ENCODE measurements at places on chromosomes 7 and 10.

GRCh38 chr7:2242541-2243429, 759 bp downstream of the NUDT1 start:
- DNase-seq: no peak

DNA sequence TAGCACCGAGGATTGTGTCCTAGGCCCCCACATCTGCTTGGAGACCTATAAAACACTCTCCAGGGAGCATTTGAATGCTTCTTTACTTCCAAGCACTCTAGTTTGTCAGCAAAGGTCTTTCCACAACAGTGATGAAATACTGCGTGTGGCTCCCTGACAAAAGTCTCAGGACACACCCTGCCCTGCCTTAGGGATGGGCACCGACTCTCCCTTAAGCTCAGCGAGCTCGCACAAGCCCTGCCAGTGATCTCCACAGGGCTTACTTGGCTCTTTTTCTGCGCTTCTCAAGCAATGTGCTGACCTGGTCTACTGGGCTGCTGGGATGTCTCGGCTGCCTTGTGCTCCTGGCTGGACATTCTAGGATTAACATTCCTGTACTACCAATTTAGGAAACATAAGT, 84.3 kb upstream of the MPP7 start:
- no peak for DNase-seq

DNA sequence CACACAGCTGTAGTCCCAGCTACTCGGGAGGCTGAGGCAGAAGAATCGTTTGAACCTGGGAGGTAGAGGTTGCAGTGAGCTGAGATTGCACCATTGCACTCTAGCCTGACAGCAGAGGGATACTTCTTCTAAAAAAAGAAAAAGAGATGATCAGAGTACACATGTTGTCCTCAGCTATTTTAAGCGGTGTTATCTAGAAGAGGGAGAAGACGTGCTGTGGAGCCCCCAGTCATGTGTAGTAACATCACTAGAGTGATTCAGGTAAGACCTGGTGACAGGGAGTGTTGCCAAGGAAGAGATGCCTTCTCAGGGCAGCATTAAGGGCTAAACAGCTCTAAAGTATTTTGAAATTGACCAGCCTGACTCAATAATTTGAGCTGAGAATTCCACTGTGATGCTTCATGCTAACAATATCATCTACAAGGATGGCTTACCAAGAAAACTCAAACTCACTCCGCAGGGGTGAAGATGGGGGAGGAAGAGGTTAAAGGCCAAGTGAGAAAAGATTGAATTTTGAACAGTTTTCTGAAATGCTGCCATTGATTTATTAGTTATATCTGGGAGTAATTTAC, 97.4 kb downstream of the KLF6 start:
- no peak for DNase-seq

DNA sequence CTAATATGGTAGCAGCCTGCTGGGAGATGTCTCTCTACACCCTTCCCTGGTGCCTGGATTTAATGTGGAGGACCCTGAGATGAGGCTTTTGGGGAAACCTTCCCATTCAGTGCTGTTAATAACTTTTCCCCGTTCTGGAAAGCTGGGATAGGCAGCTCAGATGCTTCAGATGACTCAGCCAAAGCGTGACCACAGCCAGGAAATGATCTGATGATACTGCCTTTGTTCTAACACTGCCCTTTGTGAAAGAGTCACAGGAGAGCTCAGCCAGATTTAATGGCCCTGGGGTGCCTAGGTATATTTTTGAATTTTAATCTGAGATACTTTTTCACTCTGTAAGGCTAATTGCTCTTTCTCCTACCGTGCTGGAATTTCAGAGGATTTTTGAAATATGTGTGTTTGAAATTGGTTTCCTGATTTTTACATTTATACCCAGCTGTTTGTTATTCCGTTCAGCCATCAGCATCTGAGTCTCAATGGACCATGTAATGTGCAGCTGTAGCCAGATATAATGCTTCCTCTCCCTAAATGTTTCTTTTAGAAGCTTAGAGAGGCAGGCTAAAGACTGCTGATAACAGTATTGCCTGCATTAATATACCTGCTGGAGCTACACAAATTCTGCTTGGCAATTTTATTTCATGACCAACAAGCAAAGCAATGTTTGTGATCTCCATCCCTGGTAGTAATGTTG, 17.8 kb downstream of the CELF2 start:
- no peak for DNase-seq

GRCh38 chr10:111117528-111118277, 40.9 kb downstream of the ADRA2A start:
- no peak for DNase-seq

- DNase-seq: no peak
These were observed 28.9 kb downstream of the OAT start for GRCh38 chr10:124389613-124390361.

DNA sequence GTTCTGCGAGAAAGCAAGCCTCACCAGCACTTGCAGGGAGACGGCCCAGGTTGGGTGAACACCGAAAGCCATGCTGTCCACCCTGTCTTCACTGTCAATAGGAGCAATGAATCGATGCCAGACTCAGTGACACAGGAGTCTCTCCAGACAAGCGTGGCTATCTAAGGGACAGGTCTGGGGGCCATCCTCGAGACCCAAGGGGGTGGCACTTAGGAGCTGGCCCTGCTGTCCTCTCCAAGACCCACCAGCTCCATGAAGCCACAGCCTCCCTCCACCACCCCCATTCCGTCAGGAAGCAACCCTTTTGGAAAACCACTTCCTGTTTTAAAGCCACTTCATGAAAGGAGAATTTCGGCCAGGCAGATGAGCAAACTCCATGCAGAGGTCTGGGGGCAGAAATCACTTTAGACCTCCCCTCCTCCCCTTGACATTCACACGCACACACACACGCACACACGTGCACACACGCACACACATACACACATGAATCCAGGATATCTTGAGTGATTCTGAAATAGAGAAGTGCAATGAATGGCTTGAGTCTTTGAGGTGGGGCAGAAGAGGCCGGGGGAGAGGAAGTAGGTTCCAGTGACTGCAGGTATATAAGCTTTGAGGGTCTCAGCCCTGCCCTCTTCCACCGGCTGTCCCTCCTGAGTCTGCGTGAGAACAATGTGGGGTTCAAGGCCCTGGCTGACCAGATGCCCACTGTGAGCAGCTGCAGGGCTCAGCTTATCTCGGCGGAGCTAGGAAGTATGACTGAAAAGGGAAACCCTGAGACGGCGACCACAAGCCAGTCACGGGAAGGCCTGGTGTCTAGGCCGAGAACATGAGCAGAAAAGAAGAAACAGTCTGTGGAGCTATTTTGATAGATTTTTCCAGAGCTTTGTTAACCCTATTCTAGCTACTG, 25.0 kb downstream of the RGS10 start:
- no peak for DNase-seq

GRCh38 chr7:1301882-1302251, 69.2 kb downstream of the UNCX start:
- DNase-seq: no peak

- no peak for DNase-seq
These were observed 8.4 kb upstream of the CDK14 start for GRCh38 chr7:90587766-90588165.

GRCh38 chr7:148722340-148723165, 23.9 kb downstream of the CUL1 start:
- no peak for DNase-seq

DNA sequence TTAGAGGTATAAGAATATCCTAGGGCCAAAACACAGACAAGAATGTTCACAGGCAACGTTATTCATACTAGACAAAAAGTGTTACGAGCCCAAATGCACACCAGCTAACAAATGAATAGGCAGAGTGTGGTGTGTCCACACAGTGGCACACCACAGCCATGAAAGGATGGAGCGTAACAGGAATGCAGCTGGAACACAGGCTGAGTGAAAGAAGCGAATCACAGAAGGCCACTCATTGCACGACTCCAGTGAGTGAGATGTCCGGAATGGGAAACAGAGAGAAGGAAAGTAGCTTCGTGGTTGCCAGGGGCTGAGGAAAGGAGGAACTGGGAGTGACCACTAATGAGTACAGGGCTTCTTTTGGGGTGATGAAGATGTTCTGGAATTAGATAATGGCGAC, 198.8 kb downstream of the TNS3 start:
- DNase-seq: no peak

- DNase-seq: no peak
These were observed 230.9 kb downstream of the ZMYND11 start for GRCh38 chr10:366186-366585.

- DNase-seq: no peak
These were observed 302.9 kb upstream of the PODXL start for GRCh38 chr7:131859147-131859821.

DNA sequence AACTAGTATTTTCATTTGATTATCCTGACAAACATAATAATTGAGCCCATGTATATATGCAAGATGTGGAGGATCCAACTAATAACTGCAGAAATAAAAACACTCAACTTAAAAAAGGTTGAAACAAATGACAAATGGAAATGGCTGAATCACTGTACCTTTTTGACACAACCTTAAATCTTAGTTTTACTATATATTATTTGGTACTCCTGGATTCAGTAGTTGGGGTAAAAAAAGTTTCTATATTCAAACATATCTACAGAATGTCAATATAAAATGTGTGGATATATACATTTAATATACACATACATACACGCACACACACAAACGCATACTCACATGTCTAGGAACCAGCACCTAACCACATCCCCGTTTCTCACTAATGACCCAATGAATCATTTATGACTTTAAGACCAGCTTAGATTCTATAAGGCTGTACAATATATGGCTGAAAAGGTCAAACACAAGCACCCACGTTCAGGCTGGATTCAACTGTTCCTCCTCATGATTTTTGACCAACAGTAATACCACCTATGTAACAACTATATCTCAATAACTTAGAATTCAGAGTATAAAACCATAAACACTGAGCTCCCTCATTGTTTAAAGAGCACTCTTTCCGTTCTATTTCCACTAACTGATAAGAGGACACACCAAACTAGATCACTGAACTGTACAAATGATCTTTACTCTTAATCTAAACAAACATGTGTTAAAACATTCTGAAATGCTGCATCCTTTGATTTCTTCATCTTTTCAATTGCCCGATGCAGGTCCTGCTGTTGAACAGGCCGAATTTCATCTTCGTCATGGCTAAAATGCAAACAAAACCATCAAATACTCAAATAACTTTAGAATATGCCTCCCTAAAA, 63.8 kb downstream of the ATAD1 start:
- DNase-seq: no peak

DNA sequence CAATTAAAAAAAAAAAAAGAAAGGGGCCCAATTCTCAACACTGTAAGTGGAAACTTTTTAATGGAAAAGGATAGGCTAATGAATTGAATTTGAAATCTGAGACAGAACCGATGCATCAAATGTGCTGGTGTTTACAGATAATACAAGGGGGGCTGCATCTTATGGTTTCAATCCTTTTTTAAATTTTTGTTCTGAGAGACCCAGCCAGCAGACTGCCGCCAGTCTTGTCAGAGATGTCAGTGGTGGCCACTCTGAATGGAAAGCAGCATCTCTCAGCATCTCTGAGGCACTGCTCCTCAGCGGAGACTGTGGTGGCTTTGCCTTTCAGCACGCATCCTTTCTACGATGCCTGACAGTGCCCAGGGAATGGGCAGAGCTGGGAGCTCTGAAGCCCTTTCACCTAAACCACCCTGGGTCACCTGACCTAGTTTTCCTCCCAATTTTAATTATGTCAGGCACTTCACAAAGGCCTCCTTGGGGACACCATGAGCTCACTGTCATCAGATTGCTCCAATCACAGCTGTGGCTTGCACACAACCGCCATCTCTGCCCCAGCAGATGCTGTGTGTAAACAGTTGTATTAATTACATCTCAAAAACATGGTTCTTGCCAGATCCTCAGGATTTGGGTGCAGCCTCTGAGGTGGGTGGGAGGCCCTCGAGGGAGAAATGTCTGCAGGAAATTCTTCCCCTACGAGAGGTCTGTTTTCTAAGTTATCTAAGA, 81.2 kb downstream of the EGFR start:
- DNase-seq: no peak

DNA sequence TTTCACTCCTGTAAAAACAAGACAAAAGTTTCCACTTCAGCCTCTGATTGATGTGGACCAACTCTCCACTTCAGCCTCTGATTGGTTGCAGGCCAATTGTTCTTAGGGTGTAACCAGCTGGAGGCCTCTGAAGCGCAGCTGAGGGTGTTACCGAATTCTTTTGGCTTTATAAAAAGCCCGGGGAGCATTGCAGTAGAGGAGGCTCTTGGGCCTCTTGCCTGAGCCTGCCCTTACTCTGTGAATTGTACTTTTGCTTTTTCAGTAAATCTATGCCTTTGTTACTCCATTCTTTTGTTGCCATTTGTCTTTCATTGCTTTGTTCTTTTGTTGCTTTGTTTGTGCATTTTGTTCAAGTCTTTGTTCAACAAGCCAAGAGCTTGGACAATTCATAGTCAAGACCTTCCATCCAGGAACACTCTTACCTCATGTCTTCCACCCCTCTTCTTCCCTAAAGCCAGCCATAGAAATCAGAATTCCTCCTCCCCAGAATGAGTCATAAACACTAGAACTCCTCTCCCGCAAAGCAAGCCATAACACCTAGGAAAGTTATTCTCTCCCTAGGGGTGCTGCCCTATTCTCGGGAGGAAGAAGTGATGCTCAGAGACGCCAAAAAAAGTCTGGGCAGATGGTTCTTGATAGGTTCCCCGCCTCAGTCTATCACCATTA, 53.5 kb upstream of the ARMC3 start:
- DNase-seq: no peak

DNA sequence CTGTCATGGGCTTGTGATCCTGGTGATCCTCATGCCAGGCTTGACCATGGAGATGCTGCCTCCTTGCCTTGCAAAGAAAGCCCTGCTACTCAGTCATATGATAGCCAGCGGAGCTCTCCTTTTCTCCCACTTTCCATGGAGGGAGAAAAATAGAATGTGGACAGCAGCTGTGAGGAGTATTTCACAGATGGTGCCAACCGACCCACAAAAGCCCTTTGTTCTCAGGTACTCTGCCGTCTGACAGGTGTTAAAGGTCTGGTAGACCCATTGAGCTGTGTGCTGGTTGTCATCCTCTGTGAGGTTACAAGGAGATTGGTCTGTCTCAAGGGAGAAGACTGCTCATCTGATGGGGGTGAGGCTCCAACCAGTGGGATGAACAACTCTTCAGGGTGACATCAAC, 29.5 kb upstream of the COBL start:
- no peak for DNase-seq

GRCh38 chr7:157662981-157663716, 326.3 kb downstream of the DNAJB6 start:
- peak; percentile 76 for DNase-seq

DNA sequence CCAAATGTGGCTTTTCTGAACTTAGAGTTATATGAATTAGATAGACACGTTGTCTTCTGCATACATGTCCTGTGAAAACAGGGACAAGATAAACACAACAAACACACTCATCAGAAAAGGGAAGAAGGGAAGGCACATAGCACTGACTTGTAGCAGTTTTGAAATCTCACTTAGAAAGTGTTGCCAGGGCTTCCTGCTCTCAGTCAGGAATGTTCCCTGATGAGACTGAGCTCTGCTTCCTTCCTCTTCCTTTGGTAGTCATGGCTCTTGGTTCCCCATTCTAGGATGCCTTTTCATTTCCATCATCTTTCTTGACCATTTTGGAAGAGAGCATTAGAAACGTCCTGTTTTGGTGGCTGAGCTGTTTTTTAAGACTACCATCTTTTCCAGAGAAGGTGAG, 233.8 kb upstream of the LYZL1 start:
- DNase-seq: no peak
